ENCODE measurements at places on chromosomes 3 and 15. TPM values are rescaled to one million over a fixed set of nuclear protein-coding genes. Genes with fewer than 3 reads are reported as not detected.

The FANCD2OS gene
- not detected for total RNA-seq

The TMEM108 gene
- total RNA-seq: 0.41 TPM

The FBXO45 gene
- total RNA-seq: 21.6 TPM

The PATL2 gene
- total RNA-seq: 0.49 TPM

The LRTM1 gene
- total RNA-seq: not detected

The WDR49 gene
- total RNA-seq: 0.23 TPM

The EPHB1 gene
- 0.46 TPM for total RNA-seq

The FAM43A gene
- total RNA-seq: 51.4 TPM

The ENTPD3 gene
- total RNA-seq: not detected

The HIGD2B gene
- total RNA-seq: 0.21 TPM

The SEMA6D gene
- total RNA-seq: 0.03 TPM

The ZPLD1 gene
- not detected for total RNA-seq

The CLDN1 gene
- 30.9 TPM for total RNA-seq

The SLC28A2 gene
- total RNA-seq: 0.23 TPM

The SUCNR1 gene
- total RNA-seq: not detected

The ACAD9 gene
- 70.9 TPM for total RNA-seq

The OR5K2 gene
- total RNA-seq: not detected

The NEIL1 gene
- 3.4 TPM for total RNA-seq

The MEX3B gene
- 8.5 TPM for total RNA-seq

The TTLL13 gene
- 0.39 TPM for total RNA-seq

All from Panc1 (cell line).